ENCODE measurements at places on chromosomes 1 and 21.

DNA sequence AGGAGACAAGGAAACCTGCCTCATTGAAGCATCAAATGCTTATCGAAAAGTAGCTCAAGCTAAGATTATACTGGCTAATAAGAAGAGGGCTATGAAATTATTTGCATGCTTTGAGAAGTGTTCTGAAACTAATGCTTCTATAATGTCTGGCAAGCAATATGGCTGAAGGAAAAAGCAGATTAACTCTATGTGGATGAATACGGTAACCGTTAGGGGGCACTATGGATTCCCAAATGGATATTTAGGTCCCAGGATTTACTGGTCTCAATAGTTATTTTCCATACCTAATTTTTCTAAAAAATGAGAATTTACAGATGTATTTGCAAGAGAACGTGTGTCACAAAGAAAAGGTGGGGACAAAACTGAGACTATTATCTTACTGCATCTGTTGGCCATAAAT is 34.6 kb upstream of the RRP15 start:
- DNase-seq: no peak

DNA sequence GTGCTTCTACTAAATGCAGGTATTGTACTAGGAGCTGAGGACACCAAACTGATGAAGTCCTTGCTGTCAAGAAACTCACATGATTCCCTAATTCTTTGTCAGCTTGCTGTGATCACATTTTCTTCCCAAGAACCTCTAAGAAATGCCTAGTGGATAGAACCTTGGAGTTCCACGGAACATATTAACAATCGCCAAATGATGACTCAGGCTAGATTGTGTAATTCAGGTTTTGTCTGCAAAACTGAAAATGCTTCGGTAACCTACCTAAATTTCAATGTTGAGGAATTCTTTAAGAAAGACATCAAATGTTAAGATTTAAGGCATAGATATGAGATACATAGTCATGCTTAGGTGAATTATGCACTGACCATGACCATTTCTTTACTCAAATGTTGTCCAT is 1.7 kb upstream of the GADD45A start:
- no peak for DNase-seq

DNA sequence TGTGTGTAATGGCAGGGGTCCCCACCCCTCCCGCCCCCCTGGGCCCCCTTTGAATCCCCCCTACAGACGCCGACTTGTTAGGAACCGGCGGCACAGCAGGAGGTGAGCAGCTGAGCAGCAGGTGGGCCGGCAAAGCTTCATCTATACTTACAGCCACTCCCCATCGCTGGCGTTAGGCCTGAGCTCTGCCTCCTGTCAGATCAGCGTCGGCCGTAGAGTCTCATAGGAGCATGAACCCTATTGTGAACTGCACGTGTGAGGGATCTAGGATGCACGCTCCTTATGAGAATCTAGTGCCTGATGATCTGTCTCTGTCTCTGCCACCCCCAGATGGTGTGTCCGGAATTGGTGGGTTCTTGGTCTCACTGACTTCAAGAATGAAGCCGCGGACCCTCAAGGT is 14.9 kb upstream of the VPS26C start:
- peak; percentile 82 for DNase-seq

GRCh38 chr1:73623946-73624345 is 574.0 kb downstream of the LRRIQ3 start:
- no peak for DNase-seq

- DNase-seq: peak; percentile 51
Observed at GRCh38 chr1:9867408-9868243, 42.4 kb downstream of the CTNNBIP1 start.

- DNase-seq: no peak
Observed at GRCh38 chr21:20822666-20823065, 175.5 kb upstream of the NCAM2 start.

DNA sequence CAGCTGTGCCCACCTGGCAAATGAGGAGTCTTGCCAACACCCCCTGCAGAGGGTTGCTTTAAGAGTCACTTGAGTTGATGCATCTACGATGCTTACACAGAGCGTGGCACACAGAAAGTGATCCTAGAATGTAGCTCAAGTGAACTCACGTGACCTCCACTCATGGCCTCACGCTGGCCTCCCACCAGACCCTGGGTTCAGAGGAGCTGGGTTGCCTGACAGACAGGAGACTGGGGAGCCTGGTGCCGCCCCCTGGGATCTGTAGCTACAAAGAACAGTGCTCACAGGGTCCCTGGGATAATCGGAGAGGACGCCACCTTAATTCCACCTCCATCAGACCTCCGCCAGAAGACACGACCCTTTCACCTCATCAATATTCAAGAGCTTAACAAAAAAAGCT is 81.4 kb upstream of the CASZ1 start:
- peak; percentile 19 for DNase-seq

GRCh38 chr1:81548918-81549587 is 251.7 kb upstream of the ADGRL2 start:
- no peak for DNase-seq

GRCh38 chr1:117173006-117173405 is 37.7 kb downstream of the VTCN1 start:
- no peak for DNase-seq

DNA sequence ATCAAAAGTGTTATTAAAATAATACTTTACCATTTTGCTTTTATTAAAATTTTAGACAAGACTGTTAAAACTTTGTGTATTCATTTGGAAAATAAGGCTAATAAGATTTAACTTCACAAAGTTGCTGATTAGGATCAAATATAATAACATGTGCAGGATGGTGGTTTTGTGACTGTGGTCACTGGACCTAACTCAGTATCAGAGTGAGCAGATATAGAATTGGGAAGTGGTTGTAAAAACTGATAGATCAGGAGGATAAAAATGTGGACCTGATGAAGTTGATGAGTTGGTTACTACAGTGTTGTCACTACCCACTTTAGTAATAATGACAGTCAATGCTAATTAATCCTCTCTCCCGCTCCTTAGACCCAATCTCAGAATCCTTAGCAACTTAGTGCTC is 186.4 kb downstream of the AKT3 start:
- no peak for DNase-seq

DNA sequence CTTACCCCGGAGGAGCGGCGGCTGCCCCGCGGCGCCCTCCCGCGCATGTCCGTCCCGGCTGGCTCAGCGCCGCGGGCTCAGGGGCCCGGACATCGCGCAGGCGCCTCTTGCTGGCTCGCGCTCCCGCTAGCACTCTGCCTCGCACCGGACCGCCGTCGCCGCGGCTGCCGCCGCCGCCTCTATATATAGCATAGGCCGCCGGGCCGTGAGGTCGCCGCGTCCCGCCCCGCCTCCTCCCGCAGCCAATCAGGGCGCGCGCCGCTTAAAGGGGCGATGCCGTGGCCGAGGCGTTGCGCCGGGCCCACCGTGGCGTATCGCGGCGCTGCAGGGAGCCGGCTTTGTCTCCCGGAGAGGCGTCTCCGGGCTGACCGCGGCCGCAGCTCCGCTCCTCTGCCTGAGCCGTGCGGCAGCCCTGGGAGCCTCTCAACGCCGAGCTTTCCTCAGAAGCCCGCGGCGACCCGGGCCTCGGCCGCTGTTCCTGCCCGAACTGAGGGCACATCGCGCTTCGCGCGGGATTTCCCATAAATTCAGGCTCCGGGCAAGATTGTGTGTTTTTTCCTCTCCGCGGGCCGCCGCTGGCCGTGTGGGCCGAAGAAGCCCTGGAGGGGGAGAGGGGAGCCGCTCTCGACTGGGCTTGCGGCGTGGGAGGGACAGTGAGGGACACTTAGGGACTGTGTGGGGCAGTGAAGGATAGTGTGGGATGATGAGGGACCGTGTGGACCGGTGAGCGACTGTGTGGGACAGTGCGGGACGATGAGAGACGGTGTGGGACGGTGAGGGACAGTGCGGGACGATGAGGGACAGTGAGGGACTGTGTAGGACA is at the start of gene ERRFI1:
Gene ERRFI1 (minus strand): TSS at position 157 of the 823 bp plus-strand sequence. CDS start 10,690 bp downstream, outside the sequence.
- peak; percentile 96 for DNase-seq

Measured in NCI-H1417 (cell line).